ENCODE measurements at places on chromosomes 2 and 18.

- DNase-seq = no peak
These were observed 117.2 kb downstream of the COL6A3 start for GRCh38 chr2:237296756-237297155.

GRCh38 chr18:28152354-28152753, 24.6 kb downstream of the CDH2 start:
- DNase-seq = no peak

GRCh38 chr18:78424403-78425018, 555.1 kb upstream of the SALL3 start:
- DNase-seq = no peak

GRCh38 chr2:114784890-114785583, 342.6 kb downstream of the DPP10 start:
- DNase-seq = no peak

GRCh38 chr2:128292599-128293425, 25.9 kb downstream of the HS6ST1 start:
- no peak for DNase-seq

- DNase-seq = no peak
These were observed 9.8 kb downstream of the WDR43 start for GRCh38 chr2:28904295-28904694.

DNA sequence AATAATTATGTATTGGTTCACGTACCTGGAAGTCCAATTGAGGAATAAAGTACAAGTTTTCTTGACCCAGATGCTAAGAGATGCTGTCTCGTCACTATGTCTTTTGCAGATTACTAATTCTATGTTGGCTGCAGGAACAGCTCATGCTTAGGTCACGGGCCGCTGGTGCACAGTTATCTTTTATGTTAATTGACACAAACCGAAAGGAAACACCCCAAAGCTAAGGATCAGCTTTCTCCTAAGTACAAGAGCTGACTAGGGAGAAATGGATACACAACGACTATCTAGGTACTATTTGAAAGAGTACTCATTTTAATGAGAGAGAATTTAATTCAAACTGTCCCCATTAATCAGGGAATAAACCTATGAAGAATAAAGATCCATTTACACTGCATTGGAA, 217.7 kb upstream of the SLC35G4 start:
- DNase-seq = no peak

DNA sequence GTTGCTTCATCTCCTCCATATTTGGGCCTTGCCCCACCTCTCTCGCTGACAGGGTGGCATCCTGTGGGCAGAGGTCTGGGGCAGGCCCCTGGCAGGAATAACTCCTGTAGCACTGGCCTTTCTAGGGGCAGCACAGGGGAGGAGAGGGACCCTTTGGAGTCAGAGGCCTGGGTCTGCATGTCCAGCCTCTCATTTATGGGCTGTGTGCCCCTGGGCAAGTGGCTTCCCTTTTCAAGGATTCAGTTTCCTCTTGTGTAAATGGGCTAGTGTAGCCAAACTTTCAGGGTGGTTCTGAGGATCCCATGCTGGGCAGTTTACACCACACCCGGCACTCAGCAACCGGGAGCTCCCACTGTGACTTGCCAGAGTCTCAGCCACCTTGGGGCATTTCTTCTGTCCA, 23.4 kb downstream of the ADRA2B start:
- DNase-seq = peak; percentile 10

DNA sequence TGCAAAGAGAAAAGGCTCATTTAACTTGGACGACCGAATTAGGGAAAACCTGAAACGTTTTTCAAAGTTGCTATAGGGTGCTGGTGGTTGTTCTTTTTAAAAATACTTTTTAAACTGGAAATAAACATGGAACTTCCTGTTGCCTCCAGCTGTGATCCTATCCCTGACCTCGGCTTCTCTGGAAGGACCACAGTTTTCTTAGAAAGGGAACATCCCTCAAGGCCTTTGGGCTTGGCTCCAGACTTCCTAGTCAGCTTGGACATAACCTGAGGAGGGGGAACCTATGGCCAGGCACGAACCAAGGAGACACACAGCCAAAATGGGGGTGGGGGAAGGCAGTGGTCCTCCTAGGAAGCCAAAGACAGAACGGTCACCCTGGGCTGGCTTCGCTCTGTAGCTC, 57.7 kb downstream of the CENPO start:
- DNase-seq = no peak

DNA sequence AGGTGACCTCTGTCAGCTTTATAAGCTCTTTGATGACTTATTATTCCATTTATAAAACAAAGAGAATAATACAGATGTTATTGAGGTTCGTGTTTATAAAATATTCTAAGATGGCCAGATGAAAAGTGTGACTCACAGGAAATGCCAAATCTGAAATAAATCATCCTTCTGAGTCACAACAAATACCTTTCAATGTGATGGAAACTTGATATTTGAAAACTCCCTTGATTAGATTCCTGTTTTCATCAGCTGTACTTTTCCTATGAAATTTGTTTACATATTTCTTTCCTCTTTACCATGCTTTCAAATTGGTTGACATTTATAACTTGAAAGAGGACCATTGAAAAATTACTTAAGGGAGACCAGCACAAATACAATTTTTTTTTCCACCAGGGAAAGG, 30.6 kb upstream of the PPP1R1C start:
- no peak for DNase-seq

DNA sequence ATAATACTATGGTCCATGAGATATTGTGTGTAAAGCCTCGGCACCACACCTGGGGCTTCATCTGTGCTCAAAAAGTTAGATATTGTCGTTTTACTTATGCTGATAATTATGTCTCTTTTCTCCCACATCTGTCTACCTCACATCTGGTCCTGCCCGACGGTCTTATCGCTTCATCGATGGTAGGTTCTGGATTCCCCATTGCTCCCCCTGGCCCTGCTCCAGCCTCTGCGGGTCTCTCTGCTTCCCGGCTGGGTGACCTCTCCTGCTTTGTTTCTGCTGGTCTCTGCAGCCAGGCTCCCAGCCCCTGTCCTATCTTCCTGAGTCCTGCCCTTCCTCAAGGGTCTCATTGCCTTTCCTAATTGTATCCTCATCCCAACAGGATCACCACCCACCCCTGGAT, 294.2 kb downstream of the NDUFA10 start:
- no peak for DNase-seq

DNA sequence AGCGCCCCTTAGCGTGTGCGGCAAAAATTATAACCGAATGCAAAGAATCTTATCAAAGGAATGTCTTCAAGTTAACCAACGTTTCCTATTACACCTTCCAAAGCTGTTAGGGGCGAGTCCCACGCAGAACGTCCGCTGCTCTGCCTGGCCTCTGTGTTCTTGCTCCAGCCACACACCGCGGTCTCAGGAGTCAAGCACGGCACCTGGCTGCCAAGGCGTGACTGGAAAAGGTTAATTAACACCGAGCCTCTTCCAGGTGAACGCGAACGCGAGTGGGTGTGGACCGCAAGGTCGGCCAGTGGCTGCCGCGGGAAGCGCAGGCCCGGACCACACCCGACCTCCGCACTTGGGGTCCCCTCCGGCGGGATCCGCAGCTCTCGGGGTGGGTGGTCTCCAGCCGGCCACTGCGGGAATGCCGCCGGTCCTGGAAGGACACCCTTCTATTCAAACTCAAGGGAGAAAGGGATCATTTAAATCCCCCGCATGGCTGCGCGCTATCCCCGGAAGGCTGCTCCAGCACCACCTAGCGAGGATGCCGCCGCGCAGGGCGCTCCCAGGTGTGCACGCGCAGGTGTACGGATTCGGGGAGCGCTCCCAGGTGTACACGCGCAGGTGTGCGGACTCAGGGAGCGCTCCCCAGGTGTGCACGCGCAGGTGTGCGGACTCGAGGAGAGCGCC, 830 bp downstream of the CYB5A start:
- DNase-seq = peak; percentile 60

- no peak for DNase-seq
These were observed 1116.2 kb downstream of the SUCLG1 start for GRCh38 chr2:83342860-83343329.

DNA sequence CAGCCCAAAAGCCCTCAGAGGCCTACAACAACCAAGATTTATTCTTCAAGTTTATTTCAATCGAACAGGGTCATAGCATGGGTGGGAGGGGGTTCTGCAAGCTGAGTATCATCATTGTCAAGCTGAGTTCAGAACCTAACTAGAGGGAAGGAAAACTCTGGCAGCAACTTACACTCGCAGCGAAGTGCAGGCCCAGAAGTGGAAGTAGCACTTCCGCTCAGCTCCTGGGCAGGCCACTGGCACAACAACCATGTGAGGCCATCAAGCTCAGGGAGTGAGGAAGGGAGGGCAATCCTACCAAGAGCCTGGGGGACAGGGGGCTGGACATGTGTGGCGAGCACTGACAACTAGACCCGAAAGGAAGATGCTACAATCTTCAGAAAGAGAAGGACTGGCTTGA, 4.8 kb downstream of the UXS1 start:
- DNase-seq = no peak

DNA sequence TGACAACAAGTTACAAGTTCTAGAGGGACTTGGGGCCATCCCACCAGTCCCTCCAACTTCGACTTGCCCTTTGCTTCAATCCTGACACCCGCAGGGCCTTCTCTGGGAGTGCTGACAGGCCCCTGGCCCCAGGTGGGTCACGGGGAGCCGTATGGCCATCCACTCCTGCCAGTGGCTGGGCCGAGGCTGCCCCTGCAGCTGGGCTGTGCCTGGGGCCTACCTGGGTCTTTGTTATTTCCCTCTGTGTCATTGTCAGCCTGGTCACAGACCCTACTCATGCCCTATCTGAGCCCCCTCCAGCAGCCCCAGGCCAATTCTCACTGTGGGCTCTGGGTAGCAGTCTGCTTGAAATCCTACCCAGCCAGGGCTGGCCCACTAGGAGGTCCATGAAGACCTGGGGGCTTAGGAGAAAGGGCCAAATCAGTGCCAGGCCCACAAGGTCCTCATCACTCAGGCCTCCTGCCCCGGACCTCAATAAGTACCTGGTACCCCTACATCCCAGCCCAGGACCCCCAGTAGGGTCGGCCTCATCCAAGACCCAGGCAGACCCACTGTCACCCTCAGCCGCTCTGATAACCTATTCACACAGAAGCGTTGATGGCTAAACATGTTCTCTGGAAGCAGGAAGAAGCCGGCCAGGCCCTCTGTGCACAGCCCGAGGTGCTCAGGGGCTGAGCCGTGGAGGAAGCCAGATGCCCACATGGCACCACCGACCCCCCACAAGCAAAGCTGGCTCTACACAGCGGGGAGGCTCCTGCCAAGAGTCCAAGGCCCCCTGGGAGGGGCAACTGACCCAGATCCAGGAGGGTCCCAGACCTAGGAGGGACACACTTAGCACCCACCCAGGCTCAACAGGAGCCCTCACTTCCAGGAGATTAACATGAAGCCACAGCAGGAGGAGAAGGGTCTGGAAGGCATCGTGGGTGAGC, 57.7 kb downstream of the BIN1 start:
- DNase-seq = peak; percentile 17

- no peak for DNase-seq
These were observed 35.4 kb downstream of the STAT4 start for GRCh38 chr2:191115391-191115790.

GRCh38 chr2:218130377-218130776, 4.5 kb downstream of the CXCR2 start:
- no peak for DNase-seq

DNA sequence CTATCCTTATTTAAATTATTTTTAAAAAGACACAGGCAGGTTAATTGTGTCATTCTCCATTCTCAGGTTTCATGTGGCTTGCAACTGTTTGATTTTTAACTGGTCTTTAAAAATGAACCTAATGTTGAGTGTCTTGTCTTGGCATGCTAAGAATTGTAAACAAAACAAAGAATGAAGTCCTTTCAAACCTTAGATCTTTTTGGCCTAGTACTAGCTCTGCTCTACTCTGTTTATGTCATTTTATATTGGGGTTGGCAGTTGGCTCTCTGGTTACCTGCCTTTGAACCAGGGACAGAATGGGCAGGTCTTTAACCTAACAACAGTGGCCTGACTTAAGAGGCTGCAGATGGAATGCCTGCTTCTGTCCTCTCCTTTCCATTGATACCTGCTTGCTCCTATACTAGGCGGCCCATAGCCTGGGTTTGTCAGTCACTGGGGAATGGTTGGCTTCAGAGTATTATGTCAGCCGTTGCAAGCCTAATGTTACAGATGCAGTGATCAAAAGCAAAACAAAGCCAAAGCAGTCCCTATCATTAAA, 85.5 kb downstream of the MTA3 start:
- DNase-seq = no peak

GRCh38 chr2:158407031-158407430, 49.5 kb downstream of the CCDC148 start:
- no peak for DNase-seq

DNA sequence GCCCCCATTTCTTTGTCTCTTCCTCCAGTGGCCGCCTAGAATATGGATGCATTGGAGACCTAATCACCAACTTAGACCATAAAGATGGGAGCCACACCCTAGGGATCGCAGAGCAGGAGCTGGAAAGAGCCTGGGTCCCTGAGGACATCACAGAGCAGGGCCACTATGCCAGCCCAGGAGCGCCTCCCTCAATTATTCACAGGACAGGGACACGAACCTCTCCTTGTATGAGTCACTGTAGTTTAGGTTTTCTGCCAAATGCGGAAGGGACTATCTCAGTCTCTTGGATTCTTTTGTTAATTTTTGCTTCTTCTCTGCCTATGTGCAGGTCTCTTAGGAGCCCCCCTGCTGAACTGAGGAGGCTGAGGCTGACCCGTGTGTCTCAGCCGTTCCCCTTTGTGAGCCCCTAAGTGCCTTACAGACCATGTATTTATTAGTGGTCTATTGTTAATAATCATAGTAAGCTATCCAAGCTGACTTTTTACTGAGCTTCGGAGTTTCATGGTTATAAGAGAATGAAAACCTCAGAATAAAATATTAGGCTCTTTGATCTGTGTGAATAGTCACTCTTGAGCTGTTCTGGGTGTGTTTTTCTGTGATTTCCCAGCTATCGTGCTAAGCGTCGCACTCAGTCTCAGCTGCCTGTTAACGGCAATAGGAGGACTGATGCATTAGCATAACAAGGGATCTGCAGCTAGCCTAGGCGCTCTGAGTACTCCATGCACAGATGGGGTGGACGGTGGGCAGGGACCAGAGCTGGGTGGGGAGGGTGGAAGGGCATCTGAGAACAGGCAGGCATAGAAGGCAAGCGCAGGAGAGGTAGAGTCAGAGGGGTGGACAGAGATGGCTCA, 12.7 kb upstream of the PTPN4 start:
- DNase-seq = no peak

DNA sequence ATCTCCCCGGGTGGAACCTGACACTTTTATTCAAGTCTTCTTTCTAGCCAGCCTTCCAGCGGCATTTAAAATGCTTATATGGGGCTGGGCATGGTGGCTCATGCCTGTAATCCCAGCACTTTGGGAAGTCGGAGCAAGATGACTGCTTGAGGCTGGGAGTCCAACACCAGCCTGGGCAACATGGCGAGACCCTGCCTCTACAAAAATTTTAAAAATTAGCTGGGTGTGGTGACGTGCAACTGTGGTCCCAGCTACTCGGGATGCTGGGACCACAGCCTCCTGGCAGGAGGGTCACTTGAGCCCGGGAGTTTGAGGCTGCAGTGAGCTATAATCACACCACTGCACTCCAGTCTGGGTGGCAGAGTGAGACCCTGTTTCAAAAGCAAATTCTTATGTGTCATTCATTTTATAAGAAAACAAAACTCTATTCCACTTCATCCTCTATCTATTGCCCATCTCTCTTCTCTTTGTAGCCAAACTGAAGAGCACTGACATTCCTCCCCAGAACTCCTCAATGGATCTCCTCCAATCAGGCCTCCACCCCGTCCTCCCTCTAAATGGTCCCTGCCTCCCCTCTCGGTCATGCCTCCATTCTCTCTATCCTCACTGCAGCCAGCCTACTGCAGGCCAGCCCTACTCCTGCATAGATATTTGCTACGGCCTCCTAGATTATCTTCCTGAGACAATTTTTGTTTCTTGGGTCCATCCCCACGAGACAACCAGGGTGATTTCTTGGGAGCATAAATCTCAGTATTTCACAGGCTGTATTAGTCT, 18.0 kb upstream of the RHOB start:
- DNase-seq = no peak
